Cardiac fibroblast (primary cell): ENCODE measurements at places on chromosomes 13 and 19.
A peak's percentile ranks its signal among the peaks of the same experiment; 100 is the strongest.

- peak; percentile 46 for DNase-seq
Observed at GRCh38 chr19:6417713-6418561, 6.7 kb downstream of the KHSRP start.

- DNase-seq: no peak
Observed at GRCh38 chr13:49781806-49782205, 10.7 kb downstream of the KPNA3 start.

- DNase-seq: no peak
Observed at GRCh38 chr13:98559169-98559568, 17.7 kb downstream of the STK24 start.

- no peak for DNase-seq
Observed at GRCh38 chr19:6697291-6697690, 23.2 kb downstream of the C3 start.

DNA sequence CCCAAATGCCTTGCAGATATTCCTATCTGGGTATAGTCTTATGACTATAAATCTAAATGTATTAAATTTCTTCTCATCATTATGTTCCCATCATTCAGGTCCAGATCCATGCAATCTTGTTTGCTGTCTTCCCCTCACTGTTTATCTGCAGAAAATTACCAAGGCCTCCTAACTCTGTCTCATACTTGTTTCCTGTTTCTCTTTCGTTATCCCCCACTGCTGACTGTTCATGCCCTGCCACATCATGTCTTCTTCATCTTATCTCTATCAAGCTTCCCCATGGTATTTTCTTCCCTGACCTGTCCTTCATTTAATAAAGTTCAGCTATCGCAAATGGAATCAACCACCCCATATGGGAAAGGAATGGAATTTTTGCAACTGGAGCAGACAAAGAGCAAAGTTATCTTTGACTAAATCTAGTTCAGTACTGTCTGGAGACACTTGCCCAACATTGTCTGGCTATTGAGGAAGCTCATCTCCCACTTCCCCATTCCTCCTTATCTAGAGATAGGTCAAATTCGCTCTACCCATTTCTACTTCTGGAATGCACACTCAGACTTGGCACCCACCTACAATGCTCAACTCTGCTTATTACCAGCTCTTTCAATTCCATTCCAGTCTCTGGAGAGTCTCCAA lies 1358.1 kb downstream of the EFNB2 start:
- no peak for DNase-seq
